Fibroblast of skin of left biceps (primary cell): ENCODE measurements at places on chromosomes 11 and 22.

- no peak for DNase-seq
Observed at GRCh38 chr11:34251589-34251980, 106.2 kb downstream of the ABTB2 start.

- DNase-seq: no peak
Observed at GRCh38 chr22:30890686-30891442, 77.7 kb downstream of the MORC2 start.

DNA sequence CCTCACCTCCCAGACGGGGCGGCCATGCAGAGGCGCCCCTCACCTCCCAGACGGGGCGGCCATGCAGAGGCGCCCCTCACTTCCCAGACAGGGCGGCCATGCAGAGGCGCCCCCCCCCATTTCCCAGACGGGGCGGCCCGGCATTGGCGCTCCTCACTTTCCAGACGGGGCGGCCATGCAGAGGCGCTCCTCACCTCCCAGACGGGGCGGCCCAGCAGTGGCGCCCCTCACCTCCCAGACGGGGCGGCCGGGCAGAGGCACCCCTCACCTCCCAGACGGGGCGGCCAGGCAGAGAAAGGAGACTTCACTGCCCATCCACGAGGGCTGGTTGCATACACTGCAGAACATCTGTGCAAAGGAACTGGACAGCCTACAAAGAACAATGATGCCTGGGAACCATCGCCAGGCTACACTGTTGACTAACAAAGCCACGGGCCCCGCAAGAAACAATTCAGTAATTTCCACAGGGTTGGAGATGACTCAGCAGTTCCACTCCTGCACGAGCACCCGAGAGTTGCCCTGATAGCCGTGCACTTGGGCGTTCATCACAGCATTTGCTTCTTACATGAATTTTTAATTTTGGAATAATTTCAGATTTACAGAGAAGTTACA is 58.7 kb downstream of the CTTN start:
- no peak for DNase-seq

DNA sequence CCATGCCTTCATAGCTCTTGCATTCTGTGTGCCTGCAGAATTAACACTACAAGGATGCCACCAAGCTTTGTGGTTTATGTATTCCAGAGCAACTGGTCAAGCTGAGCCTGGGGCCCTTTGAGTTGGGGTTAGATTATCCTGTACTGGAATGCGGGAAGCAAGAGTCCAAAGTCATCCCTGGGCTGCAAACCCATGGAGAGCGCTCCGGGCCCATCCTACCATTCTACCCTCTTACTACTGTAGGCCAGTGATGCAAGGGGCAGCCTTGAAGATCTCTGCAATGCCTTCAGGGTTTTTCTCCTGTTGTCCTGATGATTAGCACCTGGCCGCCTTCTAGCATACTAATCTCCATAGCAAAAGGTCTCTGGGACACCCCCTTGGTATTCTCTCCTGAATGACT is 51.3 kb downstream of the TUG1 start:
- no peak for DNase-seq

DNA sequence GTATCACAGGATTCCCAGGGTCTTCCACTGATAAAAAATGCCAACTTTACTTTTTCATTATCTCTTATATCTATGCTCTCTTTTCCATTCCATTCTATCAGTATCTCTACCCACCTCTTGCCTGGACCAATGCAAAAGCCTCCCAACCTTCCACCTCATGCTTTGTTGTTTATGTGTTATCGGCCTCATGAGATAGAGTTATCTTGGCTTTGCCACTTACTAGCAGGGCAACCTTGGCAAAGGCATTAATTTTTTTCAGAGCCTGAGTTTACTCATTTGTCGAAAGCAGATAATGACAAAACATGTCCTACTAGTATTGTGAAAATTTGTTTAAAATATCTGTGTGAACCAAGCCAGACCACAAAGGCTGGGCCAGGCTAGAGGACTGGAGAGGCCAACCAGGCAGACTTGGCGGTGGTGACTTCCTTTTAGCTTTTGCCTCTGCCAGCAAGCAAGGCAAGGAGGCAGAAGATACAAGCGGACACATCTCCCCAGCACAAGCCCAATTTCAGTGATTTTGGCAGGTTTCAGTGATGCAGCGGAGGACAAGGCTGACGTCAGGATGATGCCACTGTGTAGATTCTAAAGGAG is 106.9 kb downstream of the ADAMTS15 start:
- DNase-seq: no peak

DNA sequence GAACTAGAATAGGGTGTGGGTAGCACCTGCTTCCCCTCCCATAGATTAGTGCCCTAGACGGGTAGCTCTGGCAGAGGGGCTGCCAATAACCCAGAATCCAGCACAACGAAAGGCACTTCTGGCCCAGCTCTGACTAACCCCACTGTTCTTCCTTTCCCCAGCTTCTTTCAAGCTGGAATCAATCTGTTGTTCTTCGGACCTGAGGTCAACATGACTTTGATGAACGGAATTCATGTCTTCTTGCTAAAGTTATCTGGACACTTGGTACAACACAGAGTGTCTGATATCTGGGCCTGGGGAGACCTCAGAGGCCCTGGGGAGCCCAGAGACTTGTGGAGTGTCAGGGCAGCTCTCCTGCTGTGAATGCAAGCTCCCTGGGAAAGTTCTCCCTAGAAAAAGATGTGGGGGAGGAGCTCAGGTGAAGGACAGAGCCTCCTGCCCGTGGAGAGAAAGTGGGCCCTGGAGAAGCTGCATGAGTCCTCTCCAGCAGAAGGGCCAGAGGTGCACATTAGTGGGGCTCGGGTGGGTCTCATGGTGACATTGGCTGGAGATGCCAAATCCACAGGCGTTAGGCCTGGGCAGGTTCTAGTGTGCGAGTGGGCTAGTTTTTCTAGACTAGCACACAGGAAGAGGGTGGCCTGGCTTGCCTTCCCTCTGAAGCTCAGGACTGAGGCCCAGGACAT is 6.3 kb downstream of the KCNJ11 start:
- no peak for DNase-seq

DNA sequence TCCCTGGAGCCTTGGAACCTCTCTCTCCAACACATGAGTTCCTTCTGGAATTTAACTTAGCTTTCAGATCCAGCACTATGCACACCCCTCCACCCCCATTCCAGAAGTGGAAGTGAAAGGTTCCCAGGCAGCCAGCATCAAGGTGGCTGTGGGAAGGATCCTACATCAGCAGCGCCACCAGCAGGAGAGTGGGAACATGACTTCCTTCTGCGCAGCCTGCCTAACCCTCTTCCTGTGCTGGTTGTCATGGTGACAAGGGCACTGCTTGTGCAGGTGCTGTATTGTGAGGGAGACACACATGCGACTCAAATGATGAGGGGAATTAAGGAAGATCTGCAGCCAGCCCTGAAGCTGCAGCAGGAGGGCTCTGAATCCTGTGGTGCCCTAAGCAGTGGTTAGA is 904.5 kb upstream of the API5 start:
- no peak for DNase-seq

GRCh38 chr22:17969701-17970113 is 54.7 kb downstream of the MICAL3 start:
- peak; percentile 78 for DNase-seq

DNA sequence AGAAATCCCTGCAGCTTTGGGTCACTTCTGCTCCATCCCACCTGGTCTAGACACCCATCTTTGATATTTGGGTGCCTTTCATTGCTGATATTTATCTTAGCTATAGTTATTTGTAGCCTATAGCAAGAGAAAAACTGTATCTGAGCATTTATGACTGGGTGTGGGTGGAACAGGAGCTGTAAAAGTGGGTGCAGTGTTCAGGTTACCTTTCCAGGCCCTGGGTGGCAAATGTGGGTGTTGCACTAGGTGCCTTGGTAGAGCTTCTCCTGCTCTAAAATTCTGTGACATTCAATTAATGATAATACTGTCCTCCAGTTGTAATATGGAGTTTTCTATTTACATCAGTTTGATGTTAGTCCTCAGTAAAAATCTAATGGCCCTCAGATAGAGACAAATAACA is 78.4 kb upstream of the OR4B1 start:
- no peak for DNase-seq

DNA sequence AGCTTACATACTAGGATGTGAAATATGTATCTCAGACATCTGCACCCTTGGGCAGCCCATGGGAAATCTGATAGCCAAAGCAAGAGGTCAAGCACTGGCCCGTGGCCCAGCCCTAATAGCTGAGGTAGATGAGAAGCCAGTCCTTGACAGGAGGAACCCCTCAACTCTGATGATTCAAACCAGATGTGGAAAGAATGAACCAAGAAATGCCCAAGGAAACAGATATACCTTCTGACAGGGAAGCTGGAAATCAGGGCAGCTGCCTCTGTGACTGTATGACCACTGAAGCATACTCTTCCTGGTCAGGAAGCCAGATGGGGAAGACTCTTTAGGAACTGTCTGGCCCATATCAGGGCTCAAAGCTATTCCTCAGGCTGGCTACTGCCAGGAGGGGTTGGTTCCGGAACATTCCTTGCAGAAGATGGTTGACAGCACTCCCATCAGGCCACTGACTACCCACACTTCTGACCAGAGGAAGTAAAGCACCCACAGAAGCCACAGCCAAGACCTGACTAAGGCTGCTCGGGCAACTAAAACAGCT is 124.2 kb downstream of the SWAP70 start:
- DNase-seq: peak; percentile 60

DNA sequence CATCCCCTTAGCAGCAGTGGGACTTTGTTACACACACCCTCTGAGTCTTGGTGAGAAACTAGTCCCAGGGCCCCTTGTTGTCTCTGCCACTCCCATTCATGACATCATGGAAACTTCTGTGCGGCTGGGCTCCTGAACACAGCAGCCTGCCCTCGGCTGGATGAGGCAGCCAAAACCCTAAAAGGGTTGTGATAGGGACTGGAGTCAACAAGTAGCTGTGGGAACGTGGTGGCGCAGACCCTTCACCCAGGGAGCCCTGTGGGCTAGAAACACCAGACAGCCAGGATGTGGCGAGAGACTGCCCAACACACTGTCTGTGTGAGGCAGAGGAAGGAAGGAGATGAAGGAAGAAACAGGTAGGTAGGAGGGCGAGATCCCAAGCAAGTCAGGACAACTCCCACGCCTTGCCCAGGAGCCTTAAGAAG is 3.9 kb downstream of the CD3D start:
- no peak for DNase-seq

- no peak for DNase-seq
Observed at GRCh38 chr11:57453543-57454177, 6.7 kb upstream of the RTN4RL2 start.

DNA sequence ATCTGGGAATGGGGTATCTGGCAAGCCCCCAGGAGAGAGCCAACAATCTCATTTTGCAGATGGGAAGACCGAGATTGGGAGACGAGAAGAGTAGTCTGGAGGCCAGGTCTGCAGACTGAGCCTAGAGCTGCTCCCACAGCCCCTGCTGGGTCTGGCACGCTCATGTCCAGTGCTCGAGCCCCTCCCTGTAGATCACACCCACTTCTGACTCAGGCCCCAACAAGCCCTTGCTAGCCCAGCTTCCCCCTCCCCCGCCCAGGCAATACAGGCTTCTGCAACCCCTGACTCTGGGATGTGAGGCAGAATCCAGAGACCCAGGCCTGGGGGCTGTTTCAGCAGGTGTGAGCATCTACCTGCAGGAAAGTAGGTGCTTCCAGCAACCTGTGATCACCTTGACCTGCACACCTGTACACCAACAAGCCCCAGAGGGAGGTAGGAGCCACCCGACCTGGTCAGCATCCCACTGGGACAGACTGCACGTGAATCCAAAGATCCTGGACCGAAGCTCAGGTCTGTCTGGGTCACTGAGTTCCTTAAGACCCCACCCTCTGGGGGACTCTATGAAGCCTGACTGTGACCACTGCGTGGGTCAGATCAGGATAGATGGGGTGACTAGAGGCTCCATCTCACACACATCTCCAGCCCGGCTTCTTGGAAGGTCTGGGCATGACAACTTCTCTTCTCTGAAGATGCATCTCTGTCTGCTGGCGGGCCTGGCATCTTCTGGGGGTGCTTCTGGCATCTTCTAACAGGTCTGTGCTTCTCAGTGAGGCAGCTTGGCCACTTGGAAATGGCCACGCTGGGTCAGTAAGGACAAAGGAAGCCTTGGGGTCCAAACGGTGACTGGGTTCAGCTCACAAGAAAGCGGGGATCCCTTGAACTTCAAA is 29.3 kb downstream of the LINC01488 start:
- no peak for DNase-seq

GRCh38 chr11:123518496-123519054 is 88.5 kb downstream of the GRAMD1B start:
- DNase-seq: no peak

GRCh38 chr22:40567106-40567505 is 69.4 kb downstream of the MRTFA start:
- no peak for DNase-seq

DNA sequence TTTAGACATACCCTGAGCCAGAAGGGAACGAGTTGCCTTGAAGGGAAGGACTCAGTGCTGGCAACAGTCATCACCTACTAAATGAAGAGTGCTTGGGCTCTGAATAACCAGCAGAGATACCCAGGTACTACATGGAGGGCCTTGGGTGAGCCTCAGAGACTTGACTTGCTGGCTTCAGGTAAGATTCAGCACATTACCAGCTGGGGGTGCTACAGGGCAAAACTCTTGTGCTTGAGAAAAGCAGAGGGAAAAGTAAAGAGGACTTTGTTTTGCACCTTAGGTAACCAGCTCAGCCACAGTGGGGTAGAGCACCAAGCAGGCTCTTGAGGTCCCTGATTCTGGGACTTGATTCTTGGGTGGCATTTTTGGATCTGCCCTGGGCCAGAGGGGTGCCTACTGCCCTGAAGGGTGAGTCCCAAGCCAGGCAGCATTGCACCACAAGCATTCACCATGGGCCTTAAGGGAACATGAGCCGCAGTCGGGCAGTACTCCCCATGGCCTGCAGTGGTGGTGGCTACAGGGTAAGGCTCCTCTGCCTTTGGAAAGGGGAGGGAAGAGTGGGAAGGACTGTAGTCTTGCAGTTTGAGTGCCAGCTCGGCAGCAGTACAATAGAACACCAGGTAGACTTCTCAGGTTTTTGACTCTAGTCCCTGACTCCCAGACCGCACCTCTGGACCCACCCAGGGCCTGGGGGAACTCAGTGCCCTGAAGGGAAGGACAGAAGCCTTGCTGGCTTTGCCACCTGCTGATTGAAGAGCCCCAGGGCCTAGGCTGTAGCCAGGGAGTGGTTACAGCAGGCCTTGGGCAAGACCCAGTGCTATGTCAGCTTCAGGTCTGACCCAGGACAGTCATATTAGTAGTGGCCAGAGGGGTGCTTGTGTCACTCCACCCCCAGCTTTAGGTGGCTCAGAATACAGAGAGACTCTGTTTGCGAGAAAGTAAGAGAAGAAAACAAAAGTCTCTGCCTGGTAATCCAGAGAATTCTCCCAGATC is 22.7 kb upstream of the PLEKHA7 start:
- DNase-seq: no peak
